ENCODE measurements at places on chromosomes 5 and 9.

- DNase-seq: no peak
Observed at GRCh38 chr5:66198837-66199236, 54.7 kb downstream of the SREK1 start.

DNA sequence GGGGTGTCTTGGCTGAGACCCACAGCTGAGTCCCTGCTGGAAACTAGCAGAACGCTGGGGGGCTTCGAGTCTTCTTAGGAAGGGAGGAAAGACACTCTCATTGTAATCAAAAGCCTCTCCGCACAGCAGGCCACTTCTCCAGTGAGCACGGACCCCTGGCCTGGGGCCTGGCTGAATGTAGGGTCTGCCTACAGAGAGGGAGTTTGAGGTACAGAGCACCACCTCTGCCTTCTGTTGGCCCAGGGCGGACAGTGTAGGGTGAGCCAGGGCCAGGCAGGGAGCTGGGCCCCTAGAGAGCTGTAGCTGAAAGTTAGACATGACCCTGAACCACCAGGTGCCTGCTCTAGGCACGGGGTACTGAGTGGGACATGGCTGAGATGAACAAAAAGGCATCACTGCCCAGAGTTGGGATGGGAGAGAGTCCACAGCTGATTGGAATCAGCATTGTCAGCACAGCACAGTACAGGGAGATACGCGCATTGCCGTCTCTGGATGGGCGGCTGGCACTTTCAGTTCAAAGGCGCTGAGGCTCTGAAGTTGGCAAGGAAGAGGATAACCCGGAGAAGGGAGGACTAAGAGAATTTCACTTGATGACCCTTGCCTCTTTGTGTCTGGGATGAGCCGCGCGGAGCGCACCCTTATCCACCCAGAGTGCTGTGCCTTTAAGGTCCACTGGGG, 363 bp upstream of the SLC25A48 start:
- DNase-seq: no peak

DNA sequence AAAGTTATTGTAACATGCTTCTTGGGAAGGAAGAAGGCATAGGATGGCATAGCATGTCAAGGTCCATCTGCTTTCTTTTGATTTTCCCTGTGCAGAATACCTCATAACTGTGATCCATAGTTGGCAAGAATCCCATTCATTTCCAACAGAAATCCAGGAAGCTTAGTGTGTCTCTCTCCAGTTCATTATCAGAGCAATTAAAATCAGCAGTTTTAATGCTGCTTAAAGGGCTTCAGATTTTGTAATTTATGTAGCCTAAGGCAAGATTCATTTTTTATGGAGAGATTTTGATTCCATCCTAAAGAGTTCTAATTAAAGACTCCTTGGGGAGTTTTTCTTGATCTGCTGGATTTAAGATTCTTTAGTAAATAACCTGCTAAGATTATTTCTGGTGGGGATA, 560.1 kb downstream of the PDE4D start:
- no peak for DNase-seq

DNA sequence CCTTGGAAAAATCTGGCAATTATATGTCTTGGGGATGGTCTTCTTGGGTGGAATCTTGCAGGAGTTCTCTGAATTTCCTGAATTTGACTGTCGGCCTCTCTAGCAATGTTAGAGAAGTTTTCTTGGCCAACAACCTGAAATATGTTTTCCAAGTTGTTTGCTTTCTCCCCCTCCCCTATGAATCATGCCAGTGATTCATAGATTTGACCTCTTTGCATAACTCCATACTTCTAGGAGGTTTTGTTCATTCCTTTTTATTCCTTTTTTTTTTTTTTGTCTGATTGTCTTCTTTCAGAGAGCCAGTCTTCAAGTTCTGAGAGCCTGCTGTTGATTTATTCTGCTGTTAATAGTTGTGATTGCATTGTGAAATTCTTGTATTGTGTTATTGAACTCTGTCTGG, 56.7 kb upstream of the SLC44A1 start:
- no peak for DNase-seq
